Body of pancreas (tissue), 4 donors: ENCODE measurements at places on chromosomes 3 and 15. TPM values are rescaled to one million over a fixed set of nuclear protein-coding genes. Genes with fewer than 3 reads are reported as not detected.

GRK7 gene
- not detected for total RNA-seq

STRA6 gene
- total RNA-seq, result not detected

ZNF80 gene
- not detected for total RNA-seq

TMEM212 gene
- not detected for total RNA-seq

TMEM45A gene
- 24.1 TPM for total RNA-seq
